ENCODE measurements at places on chromosomes 2 and 18.
A peak's percentile ranks its signal among the peaks of the same experiment; 100 is the strongest.

GRCh38 chr18:59916746-59917145 is 16.9 kb downstream of the PMAIP1 start:
- no peaks in the 10 kb centered on the region for H3K36me3 ChIP-seq
- H3K27me3 ChIP-seq: no peaks in the 10 kb centered on the region
- no peaks in the 10 kb centered on the region for H3K4me1 ChIP-seq
- no peak overlapping the region for H3K4me3 ChIP-seq
- H3K27ac ChIP-seq: no peak overlapping the region

DNA sequence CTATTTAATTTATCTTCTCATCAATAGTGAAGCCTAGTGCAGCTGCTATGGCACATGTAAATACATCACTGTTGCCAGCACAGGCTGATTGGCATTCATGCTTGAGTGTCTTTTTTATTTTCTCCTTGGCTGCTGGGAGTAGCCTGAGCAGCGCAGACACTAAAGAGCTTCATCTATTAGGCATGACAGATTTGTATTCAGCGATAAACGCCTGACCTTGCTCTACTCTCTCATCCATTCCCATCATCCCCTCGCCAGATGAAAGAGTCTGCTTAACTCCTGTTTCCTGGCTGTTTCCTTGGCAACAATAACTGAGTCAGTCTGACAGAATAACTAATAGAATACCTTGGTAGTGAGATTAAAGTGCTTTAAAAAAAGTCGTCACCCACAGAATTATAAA is 753.6 kb downstream of the DCC start:
- H3K27me3 ChIP-seq: no peaks in the 10 kb centered on the region
- no peak for DNase-seq
- H3K4me1 ChIP-seq: no peaks in the 10 kb centered on the region
- no peak overlapping the region for H3K4me3 ChIP-seq

- H3K27me3 ChIP-seq: no peaks in the 10 kb centered on the region
- no peaks in the 10 kb centered on the region for H3K4me1 ChIP-seq
- no peaks in the 10 kb centered on the region for H3K36me3 ChIP-seq
- DNase-seq: no peak
- H3K4me3 ChIP-seq: no peak overlapping the region
- H3K27ac ChIP-seq: no peak overlapping the region
Observed at GRCh38 chr2:60337142-60337497, 216.3 kb downstream of the BCL11A start.

- no peaks in the 10 kb centered on the region for H3K27me3 ChIP-seq
- no peak for DNase-seq
- H3K27ac ChIP-seq: no peak overlapping the region
- H3K4me1 ChIP-seq: no peaks in the 10 kb centered on the region
- H3K36me3 ChIP-seq: no peaks in the 10 kb centered on the region
Observed at GRCh38 chr2:63500398-63500797, 87.9 kb downstream of the WDPCP start.

- no peak overlapping the region for H3K27ac ChIP-seq
- no peak overlapping the region for H3K4me3 ChIP-seq
- no peak for DNase-seq
- H3K36me3 ChIP-seq: no peaks in the 10 kb centered on the region
- H3K4me1 ChIP-seq: no peaks in the 10 kb centered on the region
Observed at GRCh38 chr18:28163201-28163775, 13.6 kb downstream of the CDH2 start.

DNA sequence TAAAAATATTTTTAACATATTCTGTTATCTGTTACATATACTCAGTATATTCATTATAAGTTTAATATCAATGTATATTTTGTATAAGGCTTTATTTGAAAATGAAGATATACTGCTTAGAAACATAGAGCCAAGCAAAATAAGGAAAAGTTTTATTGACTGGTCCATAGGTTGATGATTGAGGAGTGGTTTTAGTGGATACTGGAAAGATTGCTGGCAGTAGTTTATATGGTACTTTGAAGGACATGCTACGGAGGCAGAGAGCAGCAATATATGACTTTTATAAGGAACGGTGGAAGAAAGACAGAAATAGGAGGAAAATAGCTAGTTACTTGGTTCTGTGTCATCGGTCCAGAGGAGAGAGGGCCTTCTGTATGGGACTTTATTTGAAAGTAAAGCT is 92.4 kb downstream of the ZNF236 start:
- no peaks in the 10 kb centered on the region for H3K4me1 ChIP-seq
- no peak for DNase-seq
- H3K27me3 ChIP-seq: no peaks in the 10 kb centered on the region
- H3K36me3 ChIP-seq: no peaks in the 10 kb centered on the region
- H3K27ac ChIP-seq: no peak overlapping the region

GRCh38 chr18:46395795-46396194 is 261.2 kb downstream of the LOXHD1 start:
- no peaks in the 10 kb centered on the region for H3K4me1 ChIP-seq
- no peaks in the 10 kb centered on the region for H3K36me3 ChIP-seq
- no peak overlapping the region for H3K27ac ChIP-seq
- no peak overlapping the region for H3K4me3 ChIP-seq

DNA sequence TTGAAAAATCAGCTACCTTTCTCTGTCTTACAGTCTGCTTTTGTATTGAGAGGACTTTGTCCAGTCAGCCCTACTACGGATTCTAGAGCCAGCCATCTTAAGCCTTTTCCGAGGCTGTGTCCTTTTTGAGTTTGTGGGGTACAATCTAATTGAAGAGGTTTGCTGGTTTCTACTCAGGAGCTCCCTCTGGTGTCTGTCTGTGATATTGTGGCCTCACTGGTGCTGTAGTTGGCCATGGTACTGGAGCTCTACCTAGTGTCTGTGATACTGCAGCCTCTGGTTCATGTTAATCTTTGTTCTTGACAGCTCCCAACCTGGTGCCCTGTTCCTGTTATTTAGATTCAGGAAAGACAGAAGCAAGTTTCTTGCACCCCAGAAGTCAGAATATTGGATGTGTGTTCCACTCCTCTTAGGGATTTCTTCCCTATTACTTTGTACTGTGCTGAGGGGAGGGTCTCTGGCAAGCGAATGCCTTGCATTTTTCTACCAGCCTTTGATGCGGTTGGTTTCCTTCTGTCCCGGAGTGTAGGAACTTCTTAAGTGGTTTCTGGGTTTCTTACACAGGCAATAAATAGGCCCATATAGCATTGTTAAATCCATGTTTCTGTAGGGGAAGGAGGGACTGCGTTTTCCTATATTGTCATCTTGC is 78.5 kb downstream of the ACSL3 start:
- DNase-seq: no peak
- H3K4me1 ChIP-seq: no peaks in the 10 kb centered on the region
- H3K27ac ChIP-seq: no peak overlapping the region
- no peaks in the 10 kb centered on the region for H3K27me3 ChIP-seq
- no peaks in the 10 kb centered on the region for H3K36me3 ChIP-seq

- no peaks in the 10 kb centered on the region for H3K4me1 ChIP-seq
- H3K27me3 ChIP-seq: no peaks in the 10 kb centered on the region
- H3K27ac ChIP-seq: no peak overlapping the region
- DNase-seq: no peak
Observed at GRCh38 chr2:212912445-212913103, 238.8 kb downstream of the IKZF2 start.

DNA sequence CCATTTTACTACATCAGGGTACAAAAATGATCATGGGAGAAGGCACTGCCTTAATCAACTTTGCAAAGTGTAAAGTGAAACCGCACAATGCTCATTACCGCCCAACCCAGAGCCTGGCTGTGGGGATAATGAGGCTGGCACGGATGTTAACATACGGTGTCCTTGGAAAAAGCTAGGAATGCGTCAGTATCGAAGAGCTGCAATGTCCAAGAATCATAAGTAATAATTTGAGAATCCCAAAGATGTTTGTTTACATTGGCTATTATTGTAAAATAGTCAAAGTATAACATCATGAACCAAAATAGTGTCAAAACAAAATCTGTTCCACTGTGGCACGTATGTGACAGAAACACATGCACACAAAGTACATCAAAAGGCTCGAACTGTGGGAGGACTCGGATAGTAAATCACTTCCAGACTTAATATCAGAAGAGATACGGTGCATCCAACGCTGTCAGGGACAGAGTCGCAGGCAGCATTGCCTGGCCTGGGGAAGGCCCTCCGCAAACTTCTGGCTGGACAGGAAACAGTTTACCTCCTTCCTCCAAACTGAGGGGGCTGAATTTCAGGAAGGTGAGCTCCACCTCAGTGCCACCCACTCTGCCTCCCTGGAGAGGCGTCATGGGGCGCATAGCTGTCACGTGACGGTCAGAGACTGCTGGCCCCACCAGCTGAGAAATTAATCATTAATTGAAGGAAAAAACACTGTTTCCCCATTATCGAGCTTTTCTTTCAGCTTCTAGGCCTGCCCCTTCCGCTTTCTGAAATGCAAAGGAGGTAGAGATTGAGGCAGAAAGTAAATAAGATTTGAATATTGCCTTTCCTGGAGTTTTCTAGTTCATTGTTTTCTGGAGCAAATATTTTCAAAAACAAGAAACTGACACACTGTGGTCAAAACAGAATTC is 1.8 kb upstream of the ID2 start:
- H3K27me3 ChIP-seq: no peaks in the 10 kb centered on the region
- DNase-seq: no peak
- H3K27ac ChIP-seq: peak overlapping the region; percentile 84
- no peaks in the 10 kb centered on the region for H3K36me3 ChIP-seq

DNA sequence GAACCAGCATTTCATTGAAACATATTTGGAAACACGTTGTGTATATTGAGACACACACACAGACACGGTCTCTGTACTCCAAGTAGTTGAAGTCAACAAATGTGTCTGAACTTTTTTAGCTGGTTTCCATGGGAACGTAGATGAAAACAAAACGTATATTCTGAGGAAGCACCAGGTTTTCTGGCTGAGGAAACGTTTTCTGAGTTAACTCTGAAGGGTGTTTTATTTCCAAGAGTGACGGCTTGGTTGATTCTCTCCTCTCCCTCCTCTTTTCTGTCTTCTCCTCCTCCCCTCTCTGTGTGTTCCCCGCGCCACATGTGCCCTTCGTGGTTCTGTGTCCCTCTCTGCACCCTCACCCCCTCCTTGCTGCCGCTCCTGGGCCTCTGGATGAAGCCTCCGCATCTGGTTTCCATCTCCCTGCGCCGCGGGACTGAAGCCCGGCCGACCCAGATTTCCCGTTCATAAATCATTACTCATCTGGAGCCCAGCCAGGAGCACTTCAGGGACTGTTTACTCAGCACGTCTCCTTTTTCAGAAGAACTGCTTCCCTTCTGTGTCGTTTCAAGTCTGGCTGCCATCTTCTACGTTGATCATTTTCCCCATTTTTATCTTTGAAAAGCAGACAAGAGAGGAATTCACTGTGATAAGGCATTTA is 122.7 kb downstream of the COL6A3 start:
- H3K27ac ChIP-seq: peak overlapping the region; percentile 72
- no peaks in the 10 kb centered on the region for H3K27me3 ChIP-seq
- peak overlapping the region; percentile 37 for H3K4me3 ChIP-seq
- peak; percentile 88 for DNase-seq
- peaks cover 22% of the 10 kb centered on the region for H3K4me1 ChIP-seq

GRCh38 chr2:207334301-207334623 is 168.5 kb upstream of the KLF7 start:
- H3K27ac ChIP-seq: peak overlapping the region; percentile 90
- H3K27me3 ChIP-seq: no peaks in the 10 kb centered on the region
- H3K4me3 ChIP-seq: peak overlapping the region; percentile 37
- H3K36me3 ChIP-seq: no peaks in the 10 kb centered on the region
- peaks cover 33% of the 10 kb centered on the region for H3K4me1 ChIP-seq

DNA sequence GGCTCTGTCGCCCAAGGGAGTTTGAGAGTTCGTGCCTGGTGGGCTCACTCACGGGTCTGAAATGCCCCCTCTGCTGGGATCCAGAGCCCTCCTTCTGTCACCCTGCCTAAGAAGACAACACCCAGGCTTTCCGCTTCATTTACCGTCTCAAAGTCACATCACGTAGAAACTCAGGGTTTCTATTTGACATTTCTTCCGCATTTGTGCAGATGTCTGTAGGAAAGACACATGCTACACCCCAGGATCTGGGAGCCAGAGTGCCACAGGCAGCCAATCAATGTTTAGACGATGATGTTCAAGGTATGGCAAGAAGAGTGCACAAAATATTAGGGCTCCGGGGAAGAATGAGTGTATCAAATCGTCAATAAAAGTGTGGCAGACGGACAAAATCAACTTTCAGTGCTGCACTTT is 24.4 kb upstream of the ACKR3 start:
- H3K27ac ChIP-seq: no peak overlapping the region
- H3K4me1 ChIP-seq: peaks cover 11% of the 10 kb centered on the region
- DNase-seq: no peak
- H3K27me3 ChIP-seq: no peaks in the 10 kb centered on the region
- no peaks in the 10 kb centered on the region for H3K36me3 ChIP-seq
- H3K4me3 ChIP-seq: no peak overlapping the region

- DNase-seq: no peak
- H3K27ac ChIP-seq: no peak overlapping the region
Observed at GRCh38 chr2:31312898-31313297, 78.9 kb downstream of the EHD3 start.

DNA sequence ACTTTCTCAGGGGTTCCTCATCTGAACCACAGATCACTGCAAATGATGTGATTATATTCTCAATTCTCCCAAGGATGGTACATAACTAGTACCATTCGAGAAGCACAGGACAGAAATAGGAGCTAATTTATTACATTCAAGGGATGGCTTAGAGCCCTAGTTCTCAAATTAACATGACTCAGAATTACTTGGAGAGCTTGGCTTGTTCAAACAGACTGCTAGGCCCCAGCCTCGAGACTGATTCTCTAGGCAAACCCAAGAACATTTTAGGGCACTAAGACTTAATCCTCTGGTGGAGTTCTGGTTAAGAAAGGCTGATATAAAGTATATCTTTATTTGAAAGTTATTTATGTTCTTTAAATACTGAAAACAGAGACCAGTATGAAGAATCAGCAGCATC is 35.8 kb downstream of the HIBCH start:
- H3K4me1 ChIP-seq: no peaks in the 10 kb centered on the region
- no peak overlapping the region for H3K27ac ChIP-seq
- H3K27me3 ChIP-seq: no peaks in the 10 kb centered on the region

DNA sequence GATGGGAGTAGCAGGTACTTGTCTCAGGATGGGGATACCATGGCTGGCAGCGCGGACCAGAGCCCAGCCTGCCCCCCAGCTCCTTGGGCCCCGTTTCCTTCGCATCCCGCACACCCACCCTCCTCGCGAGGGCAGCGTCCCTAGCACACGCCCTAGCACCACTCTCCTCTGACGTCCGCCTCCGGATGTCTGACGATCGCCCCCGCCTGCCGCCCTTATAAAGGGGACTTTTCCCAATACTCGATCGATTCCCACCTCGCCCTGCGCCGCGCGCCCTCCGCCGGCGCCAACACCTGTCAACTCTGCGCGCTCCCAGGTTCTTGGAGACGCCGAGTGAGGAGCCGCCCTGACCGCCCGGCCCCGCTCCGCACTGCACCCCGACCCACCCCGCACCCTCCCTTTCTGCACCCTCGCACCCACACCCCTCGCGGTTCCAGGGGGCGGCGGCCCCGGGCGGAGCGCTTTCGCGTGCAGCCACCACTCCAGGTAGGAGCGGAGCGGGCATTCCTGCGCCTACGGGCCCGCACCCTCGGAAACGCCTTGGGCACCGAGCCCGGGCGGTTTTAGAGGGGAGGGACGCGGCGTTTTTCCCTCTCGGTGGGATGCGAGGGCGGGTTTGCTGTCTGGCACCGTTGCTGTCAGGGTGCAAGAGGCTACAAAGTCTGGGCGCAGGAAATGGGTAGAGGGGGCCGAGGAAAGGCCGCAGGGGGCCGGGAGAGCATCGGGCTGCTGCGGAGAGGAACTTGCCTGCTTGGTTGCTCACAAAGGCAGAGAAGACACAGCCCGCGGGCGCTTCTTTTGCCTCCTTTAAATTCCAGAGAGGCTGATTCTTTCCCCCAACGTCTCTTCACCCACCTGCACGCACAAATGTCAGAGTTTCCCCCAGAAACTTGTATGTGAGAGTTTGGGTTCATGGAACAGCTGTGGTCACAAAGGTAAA is at the start of gene SLC5A7:
TSS of gene SLC5A7 (plus strand) at position 247 of the 940 bp plus-strand sequence. CDS start 1,632 bp downstream, outside the sequence.
- H3K4me3 ChIP-seq: no peak within 1 kb of the TSS
- H3K4me1 ChIP-seq: no peaks in the 10 kb centered on the region
- no peak for DNase-seq

Data from tibial nerve (tissue), 4 donors.